HepG2 (cell line): ENCODE measurements at places on chromosomes 3 and 15. TPM values are rescaled to one million over a fixed set of nuclear protein-coding genes. Genes with fewer than 3 reads are reported as not detected.

DNA sequence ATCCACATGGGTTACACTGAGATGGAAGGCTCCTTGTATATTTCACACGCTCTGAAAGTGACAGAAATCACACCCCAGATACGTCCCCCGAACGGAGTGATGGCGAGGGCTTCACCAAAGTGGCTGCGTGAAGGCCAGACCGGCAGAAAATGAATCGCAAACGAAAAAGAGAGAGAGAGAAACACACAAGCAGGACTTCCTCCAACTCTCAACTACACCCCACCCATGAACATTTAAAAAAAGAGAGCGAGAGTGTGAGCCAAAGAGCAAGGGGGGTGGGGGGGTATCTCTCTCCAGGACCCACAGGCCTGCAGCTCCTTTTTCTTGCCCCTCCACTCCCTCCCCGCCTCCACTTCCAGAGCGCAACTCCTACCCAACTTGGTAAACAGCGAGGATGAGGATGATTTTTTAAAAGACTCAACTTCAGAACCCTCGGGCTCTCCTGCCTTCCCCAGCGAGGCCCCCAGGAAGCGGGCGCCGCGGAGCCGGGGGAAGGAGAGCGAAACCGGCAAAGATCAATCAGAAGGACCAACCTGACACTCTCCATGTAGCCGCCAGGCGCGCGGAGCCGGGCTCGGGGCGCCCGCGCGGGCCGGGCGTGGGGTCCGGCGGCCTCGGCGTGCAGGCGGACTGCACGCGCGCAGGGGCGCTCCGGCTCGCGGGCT is 519.1 kb downstream of the FOXP1 start:
- DNase-seq, result peak; percentile 63

GRCh38 chr3:14797731-14798130 is 21.0 kb upstream of the FGD5 start:
- DNase-seq, result no peak

SPATA12 gene
- total RNA-seq, result 0.09 TPM in 1 of 2 replicates, not detected in the other

OR4F15 gene
- not detected in 2 replicates for total RNA-seq

SCG5 gene
- 2.4 and 3.5 TPM in 2 replicates for total RNA-seq
